ENCODE measurements at places on chromosomes 12 and 14. TPM values are rescaled to one million over a fixed set of nuclear protein-coding genes. Genes with fewer than 3 reads are reported as not detected.

NPAS3 gene
- total RNA-seq = not detected

KRT82 gene
- total RNA-seq = not detected

MRPL42 gene
- 59.2 TPM for total RNA-seq

METTL3 gene
- 55.4 TPM for total RNA-seq

TEDC1 gene
- total RNA-seq = 48.6 TPM

GPR84 gene
- total RNA-seq = not detected
